ENCODE measurements at places on chromosomes 7 and 10.

- no peak for DNase-seq
Measured at GRCh38 chr7:148083448-148083847, 507.1 kb upstream of the C7orf33 start.

GRCh38 chr10:9163699-9164098 is 1109.2 kb downstream of the GATA3 start:
- DNase-seq: no peak

GRCh38 chr7:50808282-50808888 is 25.7 kb upstream of the GRB10 start:
- DNase-seq: no peak

DNA sequence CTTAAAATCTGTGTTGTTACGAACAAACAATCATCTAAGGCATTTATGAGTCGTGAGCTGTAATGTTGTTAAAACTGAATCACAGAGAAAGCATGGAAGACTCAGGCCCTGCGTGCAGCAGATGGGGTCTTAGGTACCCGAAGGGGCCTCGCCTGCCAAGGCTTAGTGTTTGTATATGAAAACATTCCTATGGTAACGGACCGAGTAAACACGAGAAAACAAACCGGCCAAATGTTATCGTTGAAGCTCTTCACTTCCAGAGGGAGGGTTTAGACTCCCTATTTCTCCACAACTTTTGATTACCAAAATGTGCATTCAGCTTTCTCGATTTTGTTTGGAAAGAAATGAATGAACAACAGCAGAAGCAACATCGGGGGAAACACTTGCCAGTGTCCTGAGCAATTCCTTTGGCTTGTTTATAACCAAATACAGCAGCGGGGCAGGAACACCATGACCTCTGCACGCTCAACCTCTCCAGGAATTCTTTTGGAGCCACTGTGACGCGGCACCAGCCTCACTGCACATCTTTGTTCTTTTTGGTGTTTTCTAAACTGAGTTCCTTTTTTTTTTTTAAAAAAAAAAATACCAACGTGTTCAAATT is 121.6 kb upstream of the KLF6 start:
- no peak for DNase-seq

GRCh38 chr7:122970740-122971725 is 24.5 kb downstream of the TAS2R16 start:
- DNase-seq: no peak

- DNase-seq: no peak
Measured at GRCh38 chr10:121292321-121292720, 305.9 kb downstream of the FGFR2 start.

DNA sequence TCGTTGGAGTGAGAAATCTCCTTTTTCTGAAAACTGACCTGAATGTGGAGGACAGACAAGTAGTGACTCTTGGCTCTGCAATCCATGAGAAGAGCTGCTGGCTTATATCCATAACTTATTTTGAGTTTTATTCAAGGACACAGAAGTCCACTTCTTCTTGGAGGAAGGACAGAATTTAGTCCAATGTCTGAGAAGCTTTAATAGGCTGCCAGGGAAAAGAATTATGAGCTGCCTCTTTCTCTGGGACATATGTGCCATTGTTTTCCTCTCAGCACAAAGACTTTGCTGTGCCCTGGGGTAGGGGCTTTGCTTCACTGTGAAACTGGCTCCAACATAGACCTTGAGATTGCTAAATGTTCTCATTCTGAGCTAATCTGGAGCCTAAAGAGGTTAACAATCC is 20.5 kb upstream of the AOC1 start:
- DNase-seq: no peak

DNA sequence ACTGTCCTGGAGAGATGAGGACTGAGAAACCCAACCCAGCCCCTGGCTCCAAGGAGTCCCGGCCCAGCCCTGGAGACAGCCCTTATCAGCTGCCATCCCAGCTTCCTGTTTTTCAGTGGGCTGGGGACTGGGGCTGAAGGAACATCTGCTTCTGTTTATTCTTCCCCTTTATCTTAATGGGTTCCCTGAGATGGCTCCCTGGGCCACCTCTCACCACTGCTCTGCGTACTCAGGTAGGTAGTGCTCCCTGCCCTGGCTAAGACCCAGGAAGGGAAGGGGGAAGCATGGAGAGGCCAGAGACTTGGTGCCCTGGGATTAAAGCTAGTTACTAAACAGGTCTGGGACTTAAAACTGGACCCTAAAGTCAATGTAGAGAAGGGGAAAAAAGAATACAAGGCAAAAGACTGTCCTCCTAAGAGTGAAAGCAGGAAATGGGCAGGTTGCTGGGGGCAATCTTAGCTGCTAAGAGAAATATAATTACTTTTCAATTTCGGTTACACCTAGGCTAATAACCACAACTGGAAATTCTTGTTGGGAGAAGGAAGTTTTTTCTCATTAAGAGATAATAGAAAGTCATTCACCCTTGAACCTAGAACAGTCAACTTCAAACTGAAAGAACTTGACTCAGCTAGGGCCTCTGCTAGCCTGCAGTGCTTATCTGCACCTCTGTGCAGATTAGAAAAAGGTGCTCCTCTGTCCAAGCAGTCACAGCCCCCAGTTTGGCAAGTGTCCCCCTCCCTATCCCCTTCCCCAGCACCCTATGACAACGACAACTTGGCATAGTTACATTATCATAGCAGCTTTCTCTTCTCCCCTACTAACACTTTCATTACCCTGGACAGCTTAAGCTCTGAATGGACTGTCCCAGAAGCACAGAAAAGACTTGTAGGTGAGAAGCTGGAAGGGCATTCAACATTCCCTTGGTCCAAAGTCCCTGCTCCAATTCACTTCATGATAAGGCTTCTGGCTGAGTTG is 65.6 kb upstream of the KDM7A start:
- peak; percentile 93 for DNase-seq

- peak; percentile 26 for DNase-seq
Measured at GRCh38 chr10:60975716-60976115, 31.7 kb upstream of the RHOBTB1 start.

DNA sequence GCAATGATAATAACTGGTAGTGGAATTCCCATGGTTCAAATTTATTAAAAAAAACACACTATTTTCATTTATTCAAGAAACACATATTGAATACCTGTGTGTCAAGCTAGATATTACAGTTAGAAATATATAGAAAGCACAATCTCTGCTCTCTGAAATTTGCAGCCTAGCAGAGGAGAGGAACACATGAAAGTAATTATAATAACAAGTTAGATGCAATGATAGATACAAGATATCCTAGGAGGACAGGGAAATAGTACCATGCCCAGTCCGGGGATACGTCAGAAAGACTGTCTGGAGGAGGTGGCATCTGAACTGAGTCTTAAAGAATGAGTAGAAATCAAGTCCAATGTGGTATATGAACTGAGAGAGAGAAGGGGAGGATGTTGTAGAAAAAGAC is 485.6 kb upstream of the C7orf33 start:
- DNase-seq: no peak

DNA sequence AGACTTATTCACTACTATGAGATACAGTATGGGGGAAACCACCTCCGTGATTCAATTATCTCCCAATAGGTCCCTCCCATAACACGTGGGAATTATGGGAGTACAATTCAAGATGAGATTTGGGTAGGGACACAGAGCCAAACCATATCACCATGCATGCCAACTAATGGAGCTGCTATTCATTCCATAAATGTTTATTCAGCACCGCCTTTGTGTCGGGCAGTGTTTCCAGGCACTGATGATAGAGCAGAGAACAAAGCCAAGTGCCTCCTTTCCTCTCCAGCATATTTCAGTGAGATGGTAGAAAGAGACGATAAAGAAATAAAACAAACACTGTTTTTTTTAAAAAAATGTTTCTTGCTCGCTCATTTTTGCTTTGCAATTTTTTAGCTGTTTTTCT is 295.9 kb upstream of the FOXK1 start:
- no peak for DNase-seq

DNA sequence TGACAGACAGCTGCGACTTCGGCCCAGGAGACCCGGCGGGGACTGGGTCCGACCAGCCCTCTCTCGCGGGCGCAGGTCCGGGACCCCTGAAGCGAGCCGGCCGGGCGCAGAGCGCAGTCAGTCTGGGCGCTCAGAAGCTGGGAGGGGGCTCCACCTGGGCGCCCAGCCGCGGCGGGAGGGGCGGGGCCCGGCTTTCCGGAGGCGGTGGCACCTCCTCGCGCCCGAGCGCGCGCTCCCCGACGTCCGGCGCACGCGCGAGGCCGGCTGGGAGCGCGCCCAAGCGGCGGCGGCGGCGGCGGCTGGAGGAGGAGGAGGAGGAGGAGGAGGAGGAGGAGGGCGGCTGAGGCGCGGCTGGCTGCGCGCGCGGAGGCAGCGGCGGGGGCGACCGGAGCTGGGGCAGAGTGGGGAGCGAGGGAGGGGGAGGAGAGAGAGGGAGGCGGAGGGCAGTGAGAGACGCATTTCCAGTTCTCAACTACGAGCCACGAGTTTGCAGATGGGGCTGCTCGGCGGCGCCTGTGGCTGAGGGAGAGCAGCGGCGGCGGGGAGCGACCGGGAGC is at the start of gene PALS2:
TSS of gene PALS2 (plus strand) at position 456 of the 557 bp plus-strand sequence. CDS start 50,216 bp downstream, outside the sequence.
- DNase-seq: peak; percentile 68

DNA sequence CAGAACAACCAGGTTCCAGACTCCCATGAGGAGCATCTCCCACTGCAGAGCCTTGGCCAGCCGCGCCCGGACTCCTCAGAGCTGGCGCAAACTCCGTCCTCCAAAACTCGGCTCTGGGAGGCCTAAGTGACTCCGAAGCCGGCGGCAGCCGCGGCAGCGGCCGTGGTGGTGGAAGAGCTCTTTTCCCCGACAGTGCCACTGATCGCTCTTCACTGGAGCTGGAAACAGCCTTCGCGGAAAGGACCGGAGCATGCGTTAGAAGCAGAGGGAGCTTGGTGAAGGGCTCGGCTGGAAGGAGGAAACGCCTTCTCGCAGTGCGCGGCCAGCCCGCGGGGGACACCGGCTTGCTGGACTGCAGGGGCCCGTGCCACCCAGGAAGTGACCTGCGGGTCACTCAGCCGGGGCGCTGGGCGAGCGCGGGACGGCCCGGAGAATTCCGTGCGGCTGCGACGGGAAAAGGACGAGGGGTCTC is 5.0 kb upstream of the HOXA13 start:
- DNase-seq: peak; percentile 53

GRCh38 chr7:25596443-25596842 is 368.2 kb upstream of the NPVF start:
- DNase-seq: no peak

DNA sequence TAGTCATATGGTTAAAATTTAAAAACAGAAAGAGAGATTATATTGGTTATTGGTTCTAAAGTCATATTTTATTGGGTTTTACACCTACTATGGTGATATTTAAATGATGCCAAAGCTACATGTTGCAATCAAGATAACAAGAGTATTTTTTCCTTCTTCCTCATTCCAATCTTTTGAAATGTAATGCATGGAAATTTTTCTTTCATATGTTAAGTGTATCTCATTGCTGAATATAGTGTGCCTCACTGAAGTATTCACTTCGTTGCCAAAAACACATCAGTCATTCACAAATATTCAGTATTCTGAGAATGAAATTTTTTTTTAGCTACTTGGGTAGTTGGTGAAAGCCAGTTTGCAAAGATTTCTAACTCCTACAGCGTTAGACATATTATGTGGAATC is 19.5 kb downstream of the HDAC9 start:
- no peak for DNase-seq

- DNase-seq: peak; percentile 40
Measured at GRCh38 chr7:68440866-68441265, 1157.4 kb upstream of the AUTS2 start.

DNA sequence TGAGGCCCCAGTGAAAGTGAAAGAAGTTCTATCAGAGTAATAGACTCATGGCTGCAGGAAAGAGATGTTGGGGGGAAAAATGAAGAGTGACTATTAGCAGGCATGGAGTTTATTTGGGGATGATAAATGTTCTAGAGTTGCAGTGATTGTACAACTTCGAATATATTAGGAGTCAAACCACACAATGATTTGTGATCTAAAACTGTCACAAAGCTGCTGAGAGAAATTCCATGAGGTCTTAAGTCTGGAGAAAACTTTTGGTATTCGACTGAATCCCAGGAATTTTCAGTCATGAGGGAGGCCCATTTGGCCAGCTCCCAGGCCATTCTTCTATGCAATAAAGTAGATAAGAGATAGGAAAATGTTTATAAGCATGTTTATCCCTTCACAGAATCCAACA is 55.9 kb upstream of the UNC5B start:
- DNase-seq: no peak

DNA sequence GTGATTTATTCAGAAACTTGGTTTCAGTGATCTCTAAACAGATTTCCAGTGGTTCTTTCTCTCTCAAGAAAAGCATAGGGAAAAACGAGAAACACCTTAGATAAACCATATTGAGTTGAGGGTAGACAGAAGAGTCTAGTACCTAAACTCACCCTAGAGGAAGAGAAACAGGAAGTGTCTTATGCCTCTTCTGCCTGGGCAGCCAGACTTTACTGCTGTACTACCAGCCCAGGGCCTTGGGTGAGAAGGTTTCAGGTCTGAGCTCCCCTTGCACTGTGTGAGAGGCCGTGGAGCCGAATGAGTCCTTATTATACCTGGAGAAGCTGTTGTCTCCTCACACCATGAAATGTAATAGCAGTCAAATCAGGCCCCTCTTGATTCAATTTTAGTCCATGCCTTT is 18.2 kb downstream of the HIF1AN start:
- DNase-seq: no peak

GRCh38 chr7:90404777-90405176 is 1.5 kb downstream of the CLDN12 start:
- DNase-seq: no peak

GRCh38 chr10:131949041-131949862 is 32.5 kb downstream of the BNIP3 start:
- DNase-seq: no peak

- DNase-seq: no peak
Measured at GRCh38 chr7:127961786-127962453, 69.3 kb downstream of the LRRC4 start.

DNA sequence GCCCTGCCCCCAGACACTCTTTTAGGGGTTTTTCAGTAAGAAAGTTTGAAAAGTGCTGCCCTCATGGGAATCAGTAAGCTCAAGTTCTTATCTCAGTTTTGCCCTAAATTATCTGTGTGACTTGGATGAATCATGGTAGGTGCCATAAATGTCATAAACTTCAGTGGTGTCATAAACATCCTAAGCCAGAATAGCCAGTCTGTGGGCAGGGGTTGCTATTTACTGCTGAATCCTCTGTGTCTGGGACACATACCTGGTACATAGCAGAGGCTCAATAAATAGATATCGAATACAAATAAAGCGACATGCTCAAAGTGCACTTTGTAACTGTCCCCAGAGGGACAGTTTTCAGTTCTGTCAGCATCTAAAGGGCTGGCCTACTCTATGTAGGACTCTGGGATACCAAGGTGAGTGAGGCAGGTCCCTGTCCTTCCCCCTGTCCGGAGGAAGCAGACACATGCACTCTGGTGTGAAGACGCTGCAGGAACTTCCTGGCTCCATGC is 502.1 kb downstream of the RPS24 start:
- no peak for DNase-seq

DNA sequence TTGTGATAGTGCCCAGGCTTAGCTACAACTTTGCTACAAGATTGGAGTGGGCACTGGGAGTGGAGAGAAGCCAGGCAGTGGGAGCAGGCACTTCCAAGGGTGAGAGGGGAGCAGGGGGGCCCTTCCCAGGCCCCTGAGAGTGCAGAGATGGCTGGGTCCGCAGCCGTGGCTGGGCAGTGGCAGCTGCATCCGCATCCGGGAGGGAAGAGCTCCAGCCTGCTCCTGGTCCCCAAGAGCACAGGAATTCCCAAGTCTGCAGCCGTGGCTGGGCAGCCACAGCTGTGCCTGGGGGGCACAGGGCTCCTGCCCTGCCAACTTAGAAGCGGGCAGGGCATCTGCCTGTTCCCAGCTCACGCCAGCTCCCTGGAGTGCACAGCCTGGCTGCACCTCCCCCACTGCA is 124.1 kb upstream of the POM121L12 start:
- DNase-seq: no peak

Measured in KBM-7 (cell line).